ENCODE measurements at places on chromosomes 5 and 9.
A peak's percentile ranks its signal among the peaks of the same experiment; 100 is the strongest.

GRCh38 chr9:131799177-131799823, 59.4 kb upstream of the RAPGEF1 start:
- peak; percentile 47 for DNase-seq

- no peak for DNase-seq
Observed at GRCh38 chr9:115211413-115212124, 93.6 kb upstream of the TNC start.

DNA sequence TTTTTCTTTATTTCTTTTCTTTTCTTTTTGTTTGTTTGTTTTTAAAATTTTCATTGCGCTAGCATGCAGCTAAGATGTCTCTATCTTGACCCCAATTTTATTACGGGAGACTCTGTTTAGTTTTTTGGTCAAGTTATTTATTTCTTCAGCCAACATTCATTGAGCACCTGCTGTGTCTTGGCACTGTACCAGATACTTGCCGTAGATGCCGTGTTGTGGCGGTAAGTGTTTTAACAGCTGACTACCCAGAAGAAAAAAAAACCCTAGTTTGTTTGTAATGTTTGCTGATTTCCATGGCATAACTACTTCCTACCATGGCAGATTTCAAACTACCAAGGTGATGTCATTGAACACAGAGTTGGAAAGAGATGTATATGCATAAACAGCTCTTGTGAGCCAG, 65.0 kb downstream of the UGCG start:
- no peak for DNase-seq

DNA sequence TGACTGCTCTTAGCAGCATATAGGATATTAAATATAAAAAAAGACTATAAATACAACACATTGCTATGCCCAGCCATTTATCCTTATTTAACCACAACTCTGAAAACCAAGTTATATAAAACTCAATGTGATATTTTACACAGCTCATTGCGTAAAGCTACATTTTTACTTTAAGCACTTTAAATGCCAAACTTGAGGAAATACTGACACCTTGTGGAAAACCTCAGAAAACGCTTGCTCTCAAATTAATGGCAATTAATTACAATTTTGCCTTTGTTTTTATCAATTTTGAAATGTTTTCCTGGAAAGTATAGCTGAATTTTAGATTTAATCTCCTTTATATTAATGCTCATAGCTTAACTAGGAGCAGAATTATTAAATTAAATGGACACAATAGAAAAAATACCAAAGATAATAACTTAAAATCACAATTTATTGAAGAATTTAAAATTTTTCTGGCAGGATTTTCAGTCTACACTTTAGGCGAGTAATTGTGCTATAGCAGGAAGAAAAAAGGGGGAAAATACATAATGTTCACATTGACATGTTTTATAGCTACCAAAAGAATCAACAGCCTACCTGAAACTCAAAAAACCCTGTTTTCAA, 25.2 kb upstream of the PLAC8L1 start:
- no peak for DNase-seq

DNA sequence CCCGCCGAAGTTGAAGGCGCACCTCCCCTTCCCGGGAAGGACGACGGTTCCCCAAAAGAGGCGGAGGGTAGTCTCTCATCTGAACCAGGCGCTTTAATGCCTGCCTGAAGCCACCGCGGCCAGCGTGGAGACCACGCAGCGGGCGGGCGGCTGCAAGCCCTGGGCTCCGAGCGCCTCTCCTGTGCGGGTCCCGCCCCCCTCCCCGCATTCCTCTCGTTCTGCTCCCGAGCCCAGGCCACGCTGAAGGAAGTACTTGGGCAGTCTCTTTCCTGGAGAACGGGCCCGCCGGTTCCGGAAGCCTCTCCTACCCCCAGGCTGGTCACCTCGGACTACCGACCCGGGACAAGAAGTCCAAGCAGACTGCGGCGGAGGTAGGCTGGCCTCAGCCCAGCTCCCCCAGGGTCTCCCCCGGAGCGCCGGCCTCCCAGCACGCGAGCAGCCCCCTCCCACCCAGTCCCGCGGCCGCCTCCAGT, 571 bp downstream of the PPIC start:
- DNase-seq: no peak

All from activated naive CD4-positive, alpha-beta T cell treated with anti-CD3 and anti-CD28 coated beads, Interleukin-2, amount 50 U/mL, for 16 hours (primary cell).